ENCODE measurements at places on chromosomes 2 and 18. TPM values are rescaled to one million over a fixed set of nuclear protein-coding genes. Genes with fewer than 3 reads are reported as not detected.

TIGD1 gene
- 3.7 TPM for total RNA-seq

GRCh38 chr2:175097297-175097696 is 70.7 kb downstream of the ATF2 start:
- H3K27ac ChIP-seq, result no peak overlapping the region
- H3K36me3 ChIP-seq, result peaks cover 22% of the 10 kb centered on the region
- no peaks in the 10 kb centered on the region for H3K4me1 ChIP-seq
- no peak overlapping the region for H3K4me3 ChIP-seq

GRCh38 chr2:145593280-145593679 is 1073.4 kb upstream of the ZEB2 start:
- DNase-seq, result no peak
- H3K27me3 ChIP-seq, result no peaks in the 10 kb centered on the region
- no peak overlapping the region for H3K4me3 ChIP-seq
- H3K4me1 ChIP-seq, result peaks cover 3% of the 10 kb centered on the region
- no peak overlapping the region for H3K27ac ChIP-seq

CRYGD gene
- total RNA-seq, result not detected

- H3K4me3 ChIP-seq, result no peak overlapping the region
These were observed 145.9 kb downstream of the CALCRL start for GRCh38 chr2:187302116-187302515.

GRCh38 chr18:75211953-75212750 is 1.6 kb downstream of the TSHZ1 start:
- peak overlapping the region; percentile 74 for H3K27ac ChIP-seq
- H3K4me3 ChIP-seq, result peak overlapping the region; percentile 95
- H3K36me3 ChIP-seq, result peaks cover 17% of the 10 kb centered on the region
- DNase-seq, result peak; percentile 49
- peaks cover 39% of the 10 kb centered on the region for H3K4me1 ChIP-seq

DNA sequence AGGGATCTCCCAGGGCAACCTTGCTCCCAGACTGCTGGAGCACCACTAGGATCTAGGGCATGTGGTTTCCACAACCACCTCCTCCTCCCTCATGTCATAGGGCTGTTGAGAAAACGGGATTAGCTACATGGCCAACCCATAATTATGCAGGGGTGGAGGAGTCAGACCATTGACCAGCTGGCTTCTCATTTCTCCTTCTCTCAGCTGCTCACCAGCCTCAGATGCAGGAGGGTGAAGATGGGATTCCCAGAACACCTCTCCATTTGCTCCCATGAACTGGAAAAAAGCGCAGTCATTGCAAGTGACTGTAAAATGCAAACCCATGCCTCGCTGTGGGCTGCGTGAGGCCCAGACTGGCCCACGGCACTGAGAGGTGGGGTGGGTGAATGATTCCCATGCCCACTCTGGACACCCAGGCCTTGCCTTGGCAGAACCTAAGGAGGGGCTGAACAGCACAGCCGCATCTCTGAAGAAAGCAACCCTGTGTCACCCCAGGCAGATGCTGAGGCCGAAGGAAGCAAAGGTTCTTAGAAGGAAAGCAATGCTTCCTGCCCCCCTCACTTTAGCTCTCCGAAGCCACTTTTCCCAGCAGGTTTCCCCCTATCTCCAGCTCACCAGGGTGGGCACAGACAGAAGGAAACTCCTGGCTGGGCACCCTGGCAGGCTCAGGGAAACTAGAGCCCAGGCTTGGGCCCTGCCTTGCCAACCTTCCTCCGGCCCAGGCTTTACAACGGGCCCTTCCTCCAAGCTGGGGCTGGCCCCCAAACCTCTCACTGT is 69.6 kb upstream of the RTN4 start:
- no peaks in the 10 kb centered on the region for H3K27me3 ChIP-seq
- no peak for DNase-seq
- H3K36me3 ChIP-seq, result no peaks in the 10 kb centered on the region
- no peak overlapping the region for H3K4me3 ChIP-seq
- H3K27ac ChIP-seq, result no peak overlapping the region
- H3K4me1 ChIP-seq, result peaks cover 33% of the 10 kb centered on the region

GPD2 gene
- total RNA-seq, result 38.3 TPM

C2orf92 gene
- 15.1 TPM for total RNA-seq

GRCh38 chr2:55099493-55099877 is 49.2 kb upstream of the RTN4 start:
- no peaks in the 10 kb centered on the region for H3K4me1 ChIP-seq
- no peak overlapping the region for H3K4me3 ChIP-seq
- no peak overlapping the region for H3K27ac ChIP-seq
- no peak for DNase-seq

GRCh38 chr2:217667512-217667911 is 335.3 kb downstream of the TNS1 start:
- H3K36me3 ChIP-seq, result no peaks in the 10 kb centered on the region
- no peak overlapping the region for H3K4me3 ChIP-seq
- peaks cover 4% of the 10 kb centered on the region for H3K4me1 ChIP-seq
- no peak for DNase-seq

ADAM23 gene
- total RNA-seq, result 12.0 TPM

FZD7 gene
- 42.2 TPM for total RNA-seq

DNA sequence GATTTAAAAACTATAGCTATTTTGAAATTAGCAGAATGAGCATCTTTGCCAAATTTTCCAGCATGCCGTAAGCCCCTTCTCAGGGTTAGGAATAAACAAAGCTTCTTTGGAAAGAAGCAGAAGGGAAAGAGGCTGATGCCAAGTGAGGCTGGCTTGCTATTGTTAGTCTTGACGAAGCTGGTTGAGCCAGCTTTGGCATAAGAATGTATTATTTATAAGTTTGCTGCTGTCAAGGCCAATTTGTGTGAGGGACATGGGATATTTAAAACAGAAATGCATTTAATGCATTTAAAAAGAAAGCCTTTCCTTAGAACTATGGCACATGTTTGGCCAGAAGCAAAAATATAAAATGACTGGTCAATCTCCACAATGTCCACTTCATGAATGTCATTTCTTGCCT is 52.5 kb upstream of the TTN start:
- no peak overlapping the region for H3K27ac ChIP-seq
- H3K36me3 ChIP-seq, result no peaks in the 10 kb centered on the region
- no peak for DNase-seq
- no peak overlapping the region for H3K4me3 ChIP-seq
- no peaks in the 10 kb centered on the region for H3K27me3 ChIP-seq

CYP27C1 gene
- 6.4 TPM for total RNA-seq

PPIG gene
- total RNA-seq, result 50.8 TPM

ZNF892 gene
- total RNA-seq, result 11.2 TPM

- H3K4me3 ChIP-seq, result no peak overlapping the region
- no peak for DNase-seq
- H3K4me1 ChIP-seq, result peaks cover 7% of the 10 kb centered on the region
- H3K27ac ChIP-seq, result no peak overlapping the region
These were observed 5.0 kb upstream of the CRYGB start for GRCh38 chr2:208150956-208151355.

DNA sequence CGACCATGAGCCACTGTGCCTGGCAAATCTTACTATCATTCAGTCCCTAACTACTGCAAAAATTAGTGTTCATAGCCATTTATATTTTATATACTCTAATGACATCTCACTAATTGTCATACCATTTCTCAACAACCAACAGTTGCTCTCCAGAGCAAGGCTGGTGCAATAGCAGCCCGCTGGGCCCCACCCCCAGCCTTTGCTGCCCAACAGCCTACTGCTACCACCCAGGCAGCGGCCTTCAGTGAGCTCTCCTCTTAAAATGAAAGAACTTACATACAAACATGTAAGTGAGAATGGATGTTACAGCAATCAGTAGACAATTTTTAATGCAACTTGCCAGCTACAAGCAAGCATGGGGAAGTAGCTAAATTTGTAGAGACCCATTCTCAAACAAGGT is 90.5 kb downstream of the HNRNPLL start:
- H3K4me1 ChIP-seq, result no peaks in the 10 kb centered on the region
- no peak overlapping the region for H3K27ac ChIP-seq
- no peak for DNase-seq
- H3K4me3 ChIP-seq, result no peak overlapping the region
- H3K36me3 ChIP-seq, result no peaks in the 10 kb centered on the region

POTEI gene
- 0.15 TPM for total RNA-seq

DNA sequence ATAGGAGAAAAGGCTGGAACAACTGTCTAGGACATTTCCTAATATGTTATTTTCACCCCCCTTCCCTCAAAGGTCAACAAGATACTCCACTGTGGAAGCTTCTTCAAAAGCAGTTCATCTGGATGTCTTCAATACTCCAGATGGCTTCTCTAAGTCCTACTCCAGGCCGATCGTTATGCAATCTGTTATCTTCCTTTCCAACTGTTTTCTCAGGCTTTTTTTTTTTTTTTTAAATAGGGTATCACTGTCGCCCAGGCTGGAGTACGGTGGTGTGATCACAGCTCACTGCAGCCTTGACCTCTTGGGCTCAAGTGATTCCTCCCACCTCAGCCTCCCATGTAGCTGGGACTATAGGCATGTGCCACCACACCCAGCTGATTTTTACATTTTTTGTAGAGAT is 26.3 kb downstream of the ATP8B1 start:
- peaks cover 2% of the 10 kb centered on the region for H3K27me3 ChIP-seq
- H3K4me1 ChIP-seq, result peaks cover 71% of the 10 kb centered on the region
- DNase-seq, result no peak
- peaks cover 17% of the 10 kb centered on the region for H3K36me3 ChIP-seq
- peak overlapping the region; percentile 2 for H3K27ac ChIP-seq
- no peak overlapping the region for H3K4me3 ChIP-seq

PIEZO2 gene
- 8.4 TPM for total RNA-seq

PKDCC gene
- total RNA-seq, result 9.6 TPM

- no peaks in the 10 kb centered on the region for H3K27me3 ChIP-seq
- no peak for DNase-seq
- no peak overlapping the region for H3K27ac ChIP-seq
- H3K4me1 ChIP-seq, result no peaks in the 10 kb centered on the region
These were observed 392.9 kb downstream of the SETBP1 start for GRCh38 chr18:45073556-45073955.

DNA sequence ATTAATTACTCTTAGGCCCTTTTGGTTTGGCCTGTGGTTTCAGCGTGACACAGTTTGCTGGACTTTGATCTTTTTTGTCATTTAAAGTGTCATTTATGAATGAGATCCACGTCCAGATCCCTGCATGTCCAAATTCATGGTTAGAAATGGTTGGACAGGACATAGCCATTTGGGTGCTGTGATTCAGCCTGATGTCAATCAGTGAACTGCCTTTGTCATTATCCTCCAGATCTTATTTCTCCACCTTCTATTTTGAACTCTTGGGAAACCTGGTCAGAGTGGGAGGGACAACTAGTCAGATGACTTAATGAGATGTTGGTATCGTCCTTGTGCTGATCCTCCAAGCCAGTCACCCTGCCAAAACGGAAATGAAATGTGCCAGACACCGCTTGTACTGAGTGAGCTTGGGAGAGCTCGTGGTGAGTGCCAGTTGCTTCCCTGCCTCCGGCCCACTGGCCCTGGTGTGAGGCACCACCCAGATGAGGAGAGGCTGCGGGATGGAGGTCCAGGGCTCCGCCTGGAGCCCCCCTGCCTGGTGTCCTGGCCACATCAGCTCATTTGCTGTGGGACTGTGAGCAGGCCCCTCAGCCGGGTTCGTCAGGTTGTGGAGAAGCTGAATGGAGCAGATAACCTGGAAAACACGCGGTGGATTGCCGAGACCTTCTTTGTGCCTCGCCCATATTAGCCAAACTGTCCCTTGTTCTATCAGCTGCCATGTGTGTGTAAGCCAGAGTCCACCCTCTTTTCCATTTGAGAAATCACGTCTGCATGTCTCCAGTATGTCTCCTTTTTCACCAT is 70.1 kb downstream of the DGKD start:
- H3K27ac ChIP-seq, result no peak overlapping the region
- DNase-seq, result no peak
- H3K4me3 ChIP-seq, result no peak overlapping the region
- peaks cover 3% of the 10 kb centered on the region for H3K27me3 ChIP-seq
- peaks cover 15% of the 10 kb centered on the region for H3K4me1 ChIP-seq
